ENCODE measurements at places on chromosomes 3 and 15.
A peak's percentile ranks its signal among the peaks of the same experiment; 100 is the strongest.

DNA sequence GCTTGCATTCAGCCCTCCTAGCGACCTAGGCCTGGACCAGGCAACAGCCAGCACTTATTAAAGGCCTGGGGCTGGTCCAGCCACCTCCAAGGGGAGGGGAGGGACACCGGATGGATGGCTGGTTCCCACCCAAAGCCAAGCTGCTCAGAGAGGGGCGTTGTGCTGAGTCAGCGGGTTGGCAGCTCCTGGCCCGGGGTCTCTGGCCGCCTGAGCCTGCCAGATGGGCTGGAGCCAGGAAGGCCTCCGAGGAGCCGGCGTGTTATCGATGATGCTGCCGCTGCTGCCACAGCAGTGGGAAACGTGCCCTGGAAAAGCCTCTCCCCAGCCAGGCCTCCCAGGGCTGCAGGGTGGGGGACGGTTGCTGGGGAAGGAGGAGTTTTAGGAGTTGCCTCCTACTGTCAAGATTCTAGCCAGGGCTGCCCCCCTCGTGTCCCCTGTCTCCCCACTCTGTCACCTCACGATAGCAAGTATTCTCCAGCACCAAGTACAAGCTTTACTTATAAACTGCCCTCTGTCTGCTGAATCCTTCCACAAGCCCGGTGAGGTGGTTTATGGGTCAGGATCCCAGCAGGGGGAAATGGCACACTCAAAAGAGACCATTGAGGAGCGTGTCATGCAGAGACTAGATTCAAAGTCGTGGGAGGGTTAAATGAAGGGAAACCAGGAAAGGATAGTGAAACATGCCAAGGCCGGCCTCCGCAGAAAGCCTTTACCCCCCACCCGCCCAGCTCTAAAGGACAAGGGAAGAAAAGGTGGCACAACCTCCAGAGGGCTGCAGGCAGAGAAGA, 43.2 kb upstream of the TSEN2 start:
- no peak for DNase-seq

DNA sequence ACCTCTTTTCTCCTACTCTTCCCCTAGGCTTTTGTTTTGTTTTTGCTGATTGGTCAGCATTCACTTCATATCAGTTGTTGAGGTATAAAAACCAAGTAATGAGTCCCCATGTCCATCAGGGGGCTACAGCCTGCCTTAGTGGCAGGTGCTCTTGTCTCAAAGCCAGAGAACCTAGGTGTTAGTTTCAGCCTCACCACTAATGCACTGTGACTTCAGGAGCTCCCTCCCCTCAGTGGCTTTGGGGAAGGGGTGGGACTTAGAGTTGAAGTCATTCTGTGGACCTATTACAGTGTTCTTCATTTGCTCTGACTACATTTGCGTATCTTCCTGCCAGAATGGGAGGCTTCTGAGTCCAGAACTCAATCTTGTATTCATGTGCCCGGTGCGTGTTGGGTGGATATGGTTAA, 41.6 kb downstream of the NR2C2 start:
- DNase-seq, result no peak

- peak; percentile 92 for DNase-seq
Measured at GRCh38 chr3:14402304-14402811, at the start of gene SLC6A6. TSS of gene SLC6A6 (plus strand) at chr3:14402606. CDS start at chr3:14443635, 41,029 bp downstream.

- DNase-seq, result peak; percentile 83
Measured at GRCh38 chr3:49104427-49105291, at the start of gene QARS1. TSS of gene QARS1 (minus strand) at chr3:49104757. CDS start at chr3:49104733, 24 bp downstream.

DNA sequence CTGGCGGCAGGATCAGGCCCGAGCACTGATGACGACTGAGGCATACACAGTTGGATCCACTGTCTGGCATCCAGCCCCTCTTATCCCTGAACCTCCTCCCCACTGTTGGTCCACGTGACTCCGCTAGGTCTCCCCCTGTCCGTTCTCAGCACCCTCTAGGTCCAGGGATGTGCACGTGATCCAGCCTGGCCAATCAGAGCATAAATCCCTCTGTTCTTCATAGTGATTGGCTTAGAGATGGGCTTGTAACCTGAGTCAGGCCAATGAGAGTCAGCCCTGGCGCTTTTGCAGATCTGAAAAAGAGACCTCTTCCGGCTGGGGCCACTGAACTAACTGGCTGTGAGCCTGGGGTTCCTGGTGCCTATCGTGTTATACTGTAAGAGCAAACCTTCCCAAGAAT, 20.5 kb upstream of the IQSEC1 start:
- no peak for DNase-seq

DNA sequence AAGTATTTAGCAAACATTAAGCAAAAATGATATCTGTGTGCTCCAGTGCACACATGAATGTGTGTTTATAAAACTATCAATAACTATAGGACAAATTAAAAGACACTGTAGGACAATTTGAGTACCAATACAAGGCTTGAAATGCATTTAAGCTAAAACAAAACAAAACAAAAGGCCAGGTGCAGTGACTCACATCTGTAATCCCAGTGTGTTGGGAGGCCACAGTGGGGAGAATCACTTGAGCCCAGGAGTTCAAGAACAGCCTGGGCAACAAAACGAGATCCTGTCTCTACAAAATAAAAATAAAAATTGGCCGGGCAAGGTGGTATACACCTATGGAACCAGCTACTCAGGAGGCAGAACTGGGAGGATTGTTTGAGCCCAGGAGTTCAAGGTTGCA, 50.7 kb downstream of the CSNK1G1 start:
- DNase-seq, result no peak

DNA sequence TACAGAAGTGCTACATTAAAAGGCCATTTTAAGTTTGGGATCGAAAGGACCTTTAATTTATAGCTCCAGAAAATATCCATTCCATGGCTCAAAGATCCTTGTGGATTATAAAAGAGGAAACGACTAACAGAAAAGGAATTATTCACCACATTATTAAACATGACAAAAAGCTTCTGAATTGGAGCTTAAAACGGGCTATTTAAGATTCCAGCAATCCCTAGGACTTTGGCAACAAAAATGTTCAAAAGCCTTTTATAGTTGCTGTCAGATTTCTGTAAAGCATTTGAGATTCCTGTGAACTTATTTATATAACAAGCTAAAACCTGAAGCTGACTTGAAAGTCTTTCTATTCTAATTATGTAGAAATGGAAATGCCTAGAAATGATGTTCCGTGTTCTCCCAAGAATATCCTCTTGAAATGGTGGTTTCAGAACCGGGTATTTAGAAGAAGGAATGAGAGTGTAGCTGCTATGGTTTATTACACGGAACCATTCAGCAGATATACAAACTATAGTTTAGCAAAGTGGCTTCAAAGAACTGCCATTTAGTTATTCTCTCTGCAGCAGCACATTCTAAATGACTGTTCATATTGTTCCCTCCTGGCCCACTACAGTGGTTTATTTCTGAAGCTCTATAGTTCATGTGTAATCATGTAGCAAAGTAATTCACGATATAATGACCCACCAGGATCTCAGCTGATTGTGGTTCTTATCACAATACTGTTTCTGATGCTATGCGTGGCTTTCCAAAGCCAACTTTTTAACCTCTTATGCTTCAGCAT, 961.7 kb downstream of the FHIT start:
- no peak for DNase-seq

DNA sequence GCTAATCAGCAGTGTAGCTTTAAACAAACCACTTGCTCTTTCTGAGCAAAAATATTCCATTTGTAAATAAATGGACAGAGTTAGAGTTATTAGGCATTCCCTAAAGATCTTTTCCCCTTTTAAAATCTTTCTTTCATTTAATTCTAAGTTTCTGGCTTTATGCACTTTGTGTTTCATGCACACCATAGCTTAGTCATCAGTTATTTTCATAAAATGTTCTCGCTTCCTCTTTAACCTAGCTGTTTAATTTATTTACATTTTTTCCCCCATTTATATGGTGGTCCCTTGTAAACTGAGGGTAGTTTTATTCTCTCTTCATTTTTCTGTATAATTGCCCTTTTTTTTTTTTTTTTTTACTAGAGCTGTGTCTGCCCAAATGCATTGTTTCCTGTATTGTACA, 315.0 kb upstream of the LRRFIP2 start:
- no peak for DNase-seq

GRCh38 chr3:104796556-104796955, 570.2 kb upstream of the ALCAM start:
- DNase-seq, result no peak

DNA sequence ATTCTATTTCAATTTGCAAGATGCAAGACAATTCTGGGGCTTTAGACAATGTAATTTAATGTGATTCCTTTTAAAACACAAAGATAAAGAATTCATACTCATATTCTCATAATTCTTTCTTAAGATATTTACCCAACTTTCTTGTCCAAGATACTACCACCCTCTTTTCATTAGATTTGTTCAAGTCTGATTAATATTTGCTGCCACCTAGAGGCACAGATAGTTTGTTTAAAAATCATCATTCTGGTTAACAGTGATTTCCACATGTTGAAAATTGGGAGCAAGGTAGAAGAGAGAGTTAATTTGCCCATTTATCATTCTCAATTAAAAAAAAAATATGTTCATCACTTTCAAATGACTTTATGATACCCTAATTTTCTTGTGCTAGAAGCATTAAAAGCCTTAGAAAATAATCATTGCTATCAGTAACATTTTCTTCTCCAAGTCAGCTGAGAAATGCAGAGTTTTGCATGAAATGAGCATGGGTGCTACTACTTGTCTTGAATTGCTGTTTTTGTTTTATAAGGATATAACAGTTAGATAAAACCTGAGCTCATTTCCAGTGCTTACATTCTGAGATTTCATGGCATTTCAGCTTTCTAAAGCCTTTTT, 11.6 kb downstream of the TAMM41 start:
- no peak for DNase-seq

DNA sequence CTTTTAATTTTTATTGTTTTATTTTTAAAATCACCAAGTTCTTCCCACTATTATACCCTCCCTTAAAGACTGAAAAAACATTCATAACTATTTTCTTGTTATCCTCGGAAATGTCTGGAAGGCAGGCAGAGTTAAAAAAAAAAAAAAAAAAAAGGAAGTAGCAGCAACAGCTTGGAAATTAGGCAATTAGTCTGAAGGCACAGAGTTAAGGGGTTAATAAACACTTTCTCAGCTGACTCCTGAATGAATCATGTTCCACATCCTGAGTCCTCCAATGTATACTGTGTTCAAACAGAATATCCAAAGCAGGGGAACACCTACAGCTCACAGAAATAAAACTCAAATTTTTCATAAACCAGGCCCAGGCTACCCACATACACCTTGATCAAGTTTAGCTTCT, 5.8 kb downstream of the HEXA start:
- DNase-seq, result no peak

DNA sequence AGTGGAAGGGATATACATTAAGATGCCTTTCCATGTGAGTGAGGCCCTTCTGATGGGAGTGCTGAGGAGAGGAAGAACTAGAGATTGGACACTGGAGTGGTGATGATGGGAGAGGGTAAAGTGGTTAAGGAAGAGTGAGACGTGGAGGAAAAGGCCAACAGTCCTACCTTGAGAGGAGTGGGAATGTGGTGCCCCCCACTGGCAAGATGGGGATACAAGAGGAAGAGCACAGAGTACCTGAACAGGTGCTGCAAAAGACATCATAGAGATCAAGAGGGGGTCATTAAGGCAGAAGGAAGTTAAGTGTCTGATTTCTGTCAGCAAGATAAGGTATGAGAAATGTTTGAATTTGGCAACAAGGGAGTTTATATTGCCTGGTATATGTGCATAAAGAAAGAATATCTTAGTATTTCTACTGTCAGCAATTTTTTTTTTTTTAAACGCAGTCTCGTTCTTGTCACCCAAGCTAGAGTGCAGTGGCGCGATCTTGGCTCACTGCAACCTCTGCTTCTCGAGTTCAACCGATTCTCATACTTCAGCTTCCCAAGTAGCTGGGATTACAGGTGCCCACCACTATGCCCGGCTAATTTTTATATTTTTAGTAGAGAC, 34.0 kb downstream of the ARIH2 start:
- DNase-seq, result peak; percentile 25

DNA sequence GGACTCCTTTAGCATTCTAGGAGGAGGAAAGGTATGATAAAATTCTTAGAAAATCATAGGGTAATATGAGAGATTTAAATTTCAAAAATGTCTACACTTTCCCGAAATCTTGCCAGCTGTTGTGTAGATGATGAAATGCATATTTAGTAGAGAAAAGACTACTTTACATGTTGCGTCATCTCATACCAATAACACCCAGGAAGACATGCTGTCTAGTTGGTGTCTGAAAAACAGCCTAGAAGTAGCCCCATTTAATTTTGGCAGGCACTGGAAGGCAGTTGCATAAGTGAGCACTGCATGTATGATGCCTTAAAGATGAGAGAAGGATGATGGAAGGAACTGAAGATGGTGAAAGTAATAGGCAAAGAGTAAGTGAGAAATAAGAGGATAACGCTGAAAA, 310.5 kb upstream of the TPM1 start:
- no peak for DNase-seq

GRCh38 chr3:104909198-104909597, 457.5 kb upstream of the ALCAM start:
- no peak for DNase-seq

- DNase-seq, result no peak
Measured at GRCh38 chr3:73719413-73719851, 94.7 kb upstream of the PDZRN3 start.

DNA sequence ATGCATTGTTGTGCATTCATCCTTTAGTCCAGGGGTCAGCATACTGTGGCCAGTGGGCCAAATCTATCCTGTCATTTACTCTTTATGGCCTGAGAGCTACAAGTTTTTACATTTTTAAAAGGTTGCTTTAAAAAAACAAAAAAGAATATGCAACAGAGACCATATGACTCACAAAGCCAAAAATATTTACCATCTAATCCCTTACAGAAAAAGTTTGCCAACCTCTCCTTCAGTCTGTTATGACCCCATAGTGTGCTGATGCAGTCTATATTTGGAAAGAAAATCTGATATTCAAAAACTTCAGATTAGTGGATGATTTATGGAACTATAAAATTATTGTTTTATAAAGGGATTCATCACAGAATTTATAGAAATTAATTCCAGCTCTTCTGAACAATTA, 237.5 kb upstream of the IL12A start:
- DNase-seq, result no peak

DNA sequence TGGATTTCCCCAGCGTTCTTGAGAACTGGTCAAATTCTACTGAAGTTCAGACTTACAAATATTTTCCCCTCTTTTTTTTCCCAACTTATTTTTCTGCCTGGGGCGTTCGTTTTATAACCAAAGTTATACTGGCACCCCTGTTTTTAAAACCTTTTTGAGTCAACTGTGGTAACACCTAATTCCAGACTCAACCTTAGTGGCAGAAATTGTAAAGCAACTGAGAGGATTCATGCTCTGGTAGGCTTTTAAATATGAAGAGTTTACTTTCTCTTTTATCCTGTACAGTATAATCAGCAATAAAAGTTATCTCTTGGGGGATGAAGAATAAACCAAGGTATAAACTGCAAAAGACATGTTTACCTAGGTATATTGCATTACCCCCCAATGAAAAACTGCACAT, 2.3 kb downstream of the IL5RA start:
- no peak for DNase-seq
